ENCODE measurements at places on chromosomes 6 and 20.

- no peak for DNase-seq
Observed at GRCh38 chr20:1264727-1265126, 1.4 kb upstream of the SNPH start.

DNA sequence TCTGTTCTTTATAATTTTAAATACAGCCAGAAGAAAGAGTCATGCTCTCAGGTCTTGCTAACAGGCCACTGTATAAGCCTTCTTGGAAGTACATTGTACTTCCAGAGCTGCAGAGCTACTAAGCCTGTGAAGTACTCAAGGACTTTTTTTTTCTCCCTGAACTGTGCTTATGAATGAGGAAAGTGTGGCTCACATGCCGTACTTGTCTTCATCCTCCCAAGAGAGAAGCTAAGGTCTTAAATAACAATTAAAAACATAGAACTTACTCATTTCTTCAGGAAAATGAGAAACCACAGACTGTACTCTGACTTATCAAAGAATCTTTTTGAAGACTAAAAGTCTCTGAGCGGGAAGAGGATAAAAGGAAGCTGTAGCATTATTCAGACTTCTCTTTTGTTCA lies 218.3 kb downstream of the HTR1B start:
- no peak for DNase-seq

DNA sequence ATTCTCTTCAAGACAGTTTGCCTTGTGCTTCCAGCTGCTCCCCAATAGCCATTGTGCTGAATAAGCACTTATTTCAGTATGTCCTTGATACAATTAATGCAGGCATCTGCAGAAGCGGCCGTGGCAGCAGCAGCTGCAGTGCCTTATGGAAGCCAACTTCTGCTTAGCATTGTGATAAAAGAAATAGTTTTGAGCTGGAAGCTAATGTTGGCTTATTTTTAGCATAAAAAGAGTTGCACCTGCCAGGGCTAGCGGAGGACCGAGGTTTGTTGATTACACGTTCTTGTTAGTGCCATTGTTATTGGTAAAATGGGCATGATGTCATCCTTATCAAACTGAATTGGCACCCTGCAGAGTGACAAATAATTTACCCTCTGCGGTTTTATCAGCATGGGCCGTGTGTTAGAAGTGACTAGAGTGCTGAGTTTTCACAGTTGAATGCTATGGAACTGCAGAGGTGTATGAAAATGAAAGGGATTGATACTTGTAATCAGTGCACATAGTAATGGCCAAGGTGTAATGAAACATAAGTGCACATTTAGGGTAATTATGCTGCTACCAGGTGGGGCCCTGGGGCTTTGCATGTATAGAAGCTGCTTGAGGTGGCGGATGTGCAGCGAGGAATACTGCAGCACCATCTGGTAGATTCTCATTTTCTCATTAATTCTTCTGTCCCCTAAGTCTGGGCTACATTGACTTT lies 334.3 kb downstream of the CDKAL1 start:
- no peak for DNase-seq

GRCh38 chr20:57586943-57587277 lies 26.0 kb downstream of the PCK1 start:
- no peak for DNase-seq

DNA sequence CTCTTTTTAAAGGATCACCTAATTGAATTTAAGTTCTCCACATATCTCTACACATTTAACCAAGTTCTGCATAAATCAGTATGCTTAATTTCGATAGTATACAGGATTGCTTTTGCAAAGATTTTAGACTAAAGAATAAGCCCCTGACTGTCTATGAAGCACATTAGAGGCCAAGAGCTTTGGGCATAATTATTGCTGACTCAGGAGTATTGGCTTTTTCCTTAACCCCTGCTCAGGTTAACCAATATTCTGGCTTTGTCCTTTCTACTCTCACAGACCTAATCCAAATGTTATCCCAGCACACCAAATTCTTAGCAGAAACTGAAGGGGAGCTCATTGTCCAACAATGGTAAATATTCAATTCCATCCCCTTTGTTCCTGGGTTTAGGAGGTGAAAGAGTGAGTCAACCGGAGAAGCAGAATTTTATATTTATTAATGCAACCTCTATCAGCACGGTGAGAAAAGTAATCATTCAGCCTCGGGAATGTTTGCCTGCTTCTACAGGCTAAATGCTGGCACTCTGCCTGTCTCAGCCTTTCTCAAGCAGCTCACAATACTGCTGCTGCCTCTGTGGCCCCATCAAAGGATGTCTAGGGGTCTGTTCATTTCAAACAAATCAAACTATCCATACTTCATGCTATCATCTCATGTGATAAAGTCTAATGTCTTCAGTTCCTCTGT lies 125.0 kb downstream of the SIM1 start:
- DNase-seq = no peak

GRCh38 chr6:157682856-157683481 lies 140.1 kb upstream of the SNX9 start:
- DNase-seq = no peak

DNA sequence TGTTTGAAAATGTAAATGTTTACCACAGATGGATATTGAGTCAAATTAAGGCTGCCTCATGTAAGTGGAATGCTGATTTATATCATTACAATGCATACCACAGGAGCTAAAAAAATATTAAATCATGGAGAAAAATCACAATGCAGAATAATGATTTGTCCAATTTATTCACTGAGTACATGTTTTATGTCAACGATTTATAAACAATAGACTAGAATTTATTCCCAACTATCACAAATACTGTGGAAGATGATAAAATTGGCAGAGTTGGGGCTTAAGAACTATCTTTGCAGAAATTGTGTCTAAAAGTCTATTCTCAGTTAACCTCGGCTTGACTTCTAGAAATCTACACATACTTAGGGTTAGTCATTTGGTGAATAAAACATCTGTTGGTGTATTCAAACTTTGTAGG lies 472.1 kb upstream of the MARCKS start:
- no peak for DNase-seq

DNA sequence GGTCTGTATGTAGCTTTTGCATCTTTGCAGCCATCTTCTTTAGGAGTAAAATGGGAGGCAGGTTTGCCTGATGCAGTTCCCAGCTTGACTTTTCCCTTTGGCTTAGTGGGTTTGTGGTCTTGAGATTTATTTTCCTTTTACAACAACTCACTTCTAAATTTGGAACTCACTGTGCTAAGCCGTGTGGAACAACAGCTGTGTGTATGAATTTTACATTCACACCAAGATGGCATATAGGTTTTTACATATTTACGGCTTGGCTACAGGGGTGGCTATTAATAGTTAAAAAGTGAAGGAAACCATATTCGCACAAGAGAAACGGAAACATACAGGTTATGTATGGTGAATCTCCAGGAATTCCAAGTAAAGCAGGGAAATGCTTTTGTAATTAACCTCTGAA lies 2.5 kb downstream of the TTLL2 start:
- DNase-seq = no peak

DNA sequence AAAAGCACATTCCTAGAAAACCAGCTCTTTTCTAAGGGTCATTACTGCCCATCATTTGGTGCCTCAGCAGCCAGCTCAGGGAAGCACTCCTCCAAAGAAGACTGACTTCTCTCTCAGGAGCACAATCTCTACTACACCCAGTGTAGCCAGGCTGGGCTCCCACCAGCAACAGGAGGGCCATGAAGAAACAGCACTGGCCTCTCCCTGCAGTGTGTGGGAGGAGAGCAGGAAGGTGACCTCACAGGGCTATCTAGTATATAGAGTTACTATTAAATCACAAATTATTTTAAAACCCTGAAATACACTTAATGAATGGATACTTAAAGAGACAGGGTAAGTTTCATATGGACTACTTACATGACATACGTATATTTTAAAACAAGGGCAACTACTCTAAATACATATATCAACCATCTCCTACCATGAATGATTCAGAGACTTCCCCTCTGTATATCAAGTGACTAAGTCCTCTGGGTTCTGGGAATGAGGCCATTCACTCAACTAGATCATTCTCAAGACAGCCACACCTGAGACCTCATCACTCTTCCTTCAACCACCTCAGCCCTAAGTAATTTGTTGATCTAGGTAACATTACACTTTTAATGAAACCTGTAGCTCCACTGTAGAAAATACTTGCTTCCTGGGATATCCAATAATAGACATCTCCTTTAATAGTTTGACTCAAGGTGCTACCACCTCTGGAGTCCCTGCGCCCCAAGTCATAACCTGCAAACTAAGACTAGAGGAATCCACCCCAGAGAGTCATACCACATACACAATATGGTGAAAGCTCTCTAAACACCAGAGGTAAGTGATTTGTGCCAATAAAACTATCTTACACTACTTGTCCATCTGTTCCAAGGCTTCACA lies 25.2 kb downstream of the TBX18 start:
- no peak for DNase-seq

GRCh38 chr6:118489990-118490389 lies 58.1 kb upstream of the PLN start:
- no peak for DNase-seq
